ENCODE measurements at places on chromosomes 12 and 14.

DNA sequence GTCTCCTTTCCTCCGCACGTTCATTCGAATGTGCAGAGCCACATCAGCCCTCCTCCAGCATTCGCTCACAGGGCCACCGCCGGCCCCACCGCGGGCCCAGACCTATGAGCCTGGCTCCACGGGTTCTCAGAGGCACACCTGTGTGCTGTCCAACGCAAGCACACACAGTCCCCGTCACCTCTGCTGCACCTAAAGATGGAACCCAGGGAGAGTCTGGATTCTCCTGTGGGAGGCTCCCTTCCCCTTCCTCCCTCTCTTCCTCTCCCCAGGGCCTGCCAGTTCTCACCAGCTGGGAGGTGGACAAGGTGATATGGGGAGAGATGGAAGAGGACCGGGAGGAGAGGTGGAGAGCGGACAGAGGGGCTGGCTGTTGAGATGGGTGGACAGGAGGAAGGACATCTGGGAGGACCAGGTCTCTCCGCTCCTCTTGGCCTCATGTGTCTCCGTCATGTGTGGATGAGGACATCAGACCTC is 4.9 kb upstream of the AQP6 start:
- DNase-seq = no peak

- no peak for DNase-seq
Observed at GRCh38 chr12:119011231-119011630, 29.9 kb downstream of the SRRM4 start.

GRCh38 chr14:95458459-95458858 is 58.0 kb downstream of the SYNE3 start:
- DNase-seq = no peak

GRCh38 chr14:103755060-103755459 is 39.5 kb downstream of the ZFYVE21 start:
- DNase-seq = no peak

- DNase-seq = no peak
Observed at GRCh38 chr12:127770118-127770517, 496.9 kb upstream of the TMEM132C start.

DNA sequence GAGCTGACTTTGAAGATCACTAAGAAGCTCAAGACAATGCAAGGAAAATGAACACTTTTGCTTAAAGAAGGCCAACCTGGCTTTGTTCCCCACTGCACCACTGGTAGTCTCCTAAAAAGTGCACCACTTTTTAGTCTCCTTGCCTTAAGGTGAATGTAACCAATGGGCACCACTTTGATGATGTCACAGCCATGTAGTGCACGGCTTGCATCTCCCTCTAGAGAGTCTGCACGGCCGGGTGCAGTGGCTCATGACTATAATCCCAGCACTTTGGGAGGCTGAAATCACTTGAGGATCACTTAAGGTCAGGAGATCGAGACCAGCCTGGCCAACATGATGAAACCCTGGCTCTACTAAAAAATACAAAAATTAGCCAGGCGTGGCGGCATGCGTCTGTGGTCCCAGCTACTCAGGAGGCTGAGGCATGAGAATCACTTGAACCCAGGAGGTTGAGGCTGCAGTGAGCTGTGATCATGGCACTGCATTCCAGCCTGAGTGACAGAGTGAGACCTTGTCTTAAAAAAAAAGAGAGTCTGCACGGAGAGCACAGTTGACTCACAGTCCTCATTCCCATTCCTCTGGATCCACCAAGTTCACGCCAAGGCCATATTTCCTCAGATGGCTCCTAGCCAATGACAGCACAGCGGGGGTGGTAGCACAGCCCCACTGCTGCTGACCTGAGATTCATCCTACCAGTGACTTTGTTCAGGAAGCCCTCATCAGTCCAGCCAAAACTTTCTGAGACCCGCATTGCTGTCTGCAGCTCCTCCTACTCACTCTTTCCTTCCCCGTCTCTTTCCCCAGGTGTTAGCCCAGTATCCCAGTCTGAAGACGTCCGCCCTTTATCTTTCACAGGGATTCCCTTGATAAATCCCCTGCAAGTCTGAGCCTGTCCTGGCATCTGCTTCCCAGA is 16.5 kb upstream of the IFT81 start:
- no peak for DNase-seq

- DNase-seq = no peak
Observed at GRCh38 chr12:11753150-11753499, 103.7 kb downstream of the ETV6 start.

DNA sequence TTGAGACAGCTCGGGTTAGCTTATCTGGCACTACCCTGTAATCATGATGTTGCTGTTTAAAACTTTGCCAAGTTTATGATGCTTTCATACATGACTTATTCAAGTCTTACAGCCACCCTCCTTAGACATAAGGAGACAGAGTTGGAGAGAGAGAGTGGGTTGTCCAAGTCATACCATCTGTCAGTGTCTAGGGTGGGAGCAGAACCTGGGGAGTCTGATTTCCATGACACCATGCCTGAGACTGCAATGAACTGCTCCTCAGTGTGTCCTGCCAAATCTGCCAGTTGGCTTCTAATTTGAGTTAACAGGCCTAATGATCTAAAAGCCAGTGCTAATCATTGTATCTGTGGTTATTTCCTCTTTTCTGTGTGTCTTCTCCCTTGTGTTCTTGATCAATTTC is 43.7 kb upstream of the PHC1 start:
- DNase-seq = no peak

GRCh38 chr12:10354502-10354901 is 35.3 kb downstream of the KLRK1 start:
- DNase-seq = no peak

DNA sequence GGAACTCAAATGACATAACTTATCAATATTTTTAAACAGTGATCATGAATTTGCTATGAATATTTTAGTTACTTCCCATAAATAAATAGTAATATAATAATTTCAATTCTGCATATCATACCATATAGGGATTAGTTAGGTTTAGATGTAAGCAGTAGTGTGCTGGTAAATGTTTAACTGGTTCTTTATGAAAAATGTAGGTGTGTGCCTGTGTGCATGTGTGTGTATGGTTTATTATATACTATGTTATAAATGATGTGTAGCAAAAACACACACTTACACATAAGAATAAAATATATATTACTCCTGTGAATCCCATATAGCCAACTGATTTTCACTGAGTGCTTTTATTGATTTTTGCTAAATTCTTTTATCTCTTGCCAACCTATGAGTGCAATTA is 14.0 kb upstream of the BHLHE41 start:
- no peak for DNase-seq

DNA sequence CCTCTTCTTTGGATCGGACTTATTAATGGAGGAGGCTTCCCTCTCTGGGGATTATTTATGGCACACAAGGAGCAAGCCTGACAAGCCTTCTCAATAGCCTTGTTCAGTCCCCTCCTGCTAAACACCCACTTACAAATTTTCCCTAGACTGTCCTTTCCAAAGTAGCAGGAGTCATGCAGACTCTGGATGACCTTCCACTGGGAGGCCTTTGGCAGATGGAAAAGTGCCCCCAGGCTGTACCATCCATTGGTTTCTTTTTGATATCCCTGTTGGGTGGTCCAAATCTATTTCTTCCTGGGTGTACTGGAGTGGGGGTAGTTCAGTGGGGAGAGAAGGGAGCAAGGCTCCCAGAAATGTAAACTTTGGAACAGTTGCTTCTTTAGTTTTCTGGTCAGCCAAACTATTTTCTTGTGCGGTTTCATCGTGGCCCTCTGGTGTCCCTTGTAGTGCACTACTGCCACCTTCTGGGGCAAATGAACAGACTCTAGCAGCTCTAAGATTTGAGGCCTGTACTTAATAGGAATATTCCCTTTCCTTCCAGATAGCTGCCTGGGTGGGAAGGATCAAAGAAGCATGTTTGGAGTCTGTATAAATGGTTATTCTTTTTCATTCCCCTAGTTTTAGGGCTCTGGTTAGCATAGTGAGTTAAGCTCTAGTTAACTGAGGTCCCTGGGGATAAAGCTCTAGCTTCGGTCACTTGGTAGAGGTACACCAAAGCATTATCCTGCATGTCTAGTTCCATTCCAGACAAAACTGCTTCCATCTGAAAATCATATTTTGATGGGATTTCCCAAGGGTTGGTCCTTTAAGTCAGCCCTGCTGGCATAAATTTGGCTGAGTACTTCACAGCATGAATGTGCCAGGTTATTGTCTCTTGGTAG is 409.5 kb downstream of the SLC6A15 start:
- DNase-seq = peak; percentile 34

DNA sequence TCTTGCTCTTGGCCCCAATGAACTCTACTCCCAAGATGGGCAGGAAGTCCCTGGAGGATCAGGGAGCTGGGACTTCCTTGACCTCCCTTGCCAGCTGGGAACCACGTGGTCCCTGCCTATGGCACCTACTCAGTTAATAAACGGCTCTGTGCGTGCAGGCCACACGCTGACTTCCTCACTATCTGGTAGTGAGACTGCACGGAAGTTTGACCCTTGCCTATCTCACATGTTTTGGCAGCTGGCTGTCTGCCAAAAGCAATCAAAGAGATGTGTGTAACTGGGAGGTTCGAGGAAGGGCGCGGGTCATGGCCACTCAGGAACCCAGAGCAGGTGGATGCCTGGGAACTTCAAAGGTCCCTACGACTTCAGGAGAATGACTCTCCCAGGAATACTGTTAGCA is 57.9 kb downstream of the RFLNA start:
- no peak for DNase-seq

- no peak for DNase-seq
Observed at GRCh38 chr12:72072592-72073212, 134.1 kb downstream of the TPH2 start.

DNA sequence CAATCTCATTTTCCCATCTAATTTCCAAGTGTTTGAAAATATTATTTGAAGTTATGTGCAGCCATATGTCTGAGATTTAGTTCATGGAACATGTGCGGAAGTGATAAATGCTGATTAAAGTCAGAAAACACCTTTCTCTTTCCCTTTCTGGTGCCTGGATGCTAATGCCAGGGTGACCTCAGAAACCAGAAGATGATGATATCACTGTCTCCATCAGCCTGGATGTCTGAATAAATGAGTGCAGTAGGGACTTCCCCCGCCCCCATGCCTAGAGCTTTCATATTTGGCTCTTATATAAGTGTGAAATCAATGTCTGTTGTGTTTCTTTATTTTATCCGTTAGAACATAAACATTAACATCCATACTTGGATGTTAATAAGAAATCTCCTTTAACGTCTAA is 261.9 kb upstream of the LRIG3 start:
- no peak for DNase-seq

DNA sequence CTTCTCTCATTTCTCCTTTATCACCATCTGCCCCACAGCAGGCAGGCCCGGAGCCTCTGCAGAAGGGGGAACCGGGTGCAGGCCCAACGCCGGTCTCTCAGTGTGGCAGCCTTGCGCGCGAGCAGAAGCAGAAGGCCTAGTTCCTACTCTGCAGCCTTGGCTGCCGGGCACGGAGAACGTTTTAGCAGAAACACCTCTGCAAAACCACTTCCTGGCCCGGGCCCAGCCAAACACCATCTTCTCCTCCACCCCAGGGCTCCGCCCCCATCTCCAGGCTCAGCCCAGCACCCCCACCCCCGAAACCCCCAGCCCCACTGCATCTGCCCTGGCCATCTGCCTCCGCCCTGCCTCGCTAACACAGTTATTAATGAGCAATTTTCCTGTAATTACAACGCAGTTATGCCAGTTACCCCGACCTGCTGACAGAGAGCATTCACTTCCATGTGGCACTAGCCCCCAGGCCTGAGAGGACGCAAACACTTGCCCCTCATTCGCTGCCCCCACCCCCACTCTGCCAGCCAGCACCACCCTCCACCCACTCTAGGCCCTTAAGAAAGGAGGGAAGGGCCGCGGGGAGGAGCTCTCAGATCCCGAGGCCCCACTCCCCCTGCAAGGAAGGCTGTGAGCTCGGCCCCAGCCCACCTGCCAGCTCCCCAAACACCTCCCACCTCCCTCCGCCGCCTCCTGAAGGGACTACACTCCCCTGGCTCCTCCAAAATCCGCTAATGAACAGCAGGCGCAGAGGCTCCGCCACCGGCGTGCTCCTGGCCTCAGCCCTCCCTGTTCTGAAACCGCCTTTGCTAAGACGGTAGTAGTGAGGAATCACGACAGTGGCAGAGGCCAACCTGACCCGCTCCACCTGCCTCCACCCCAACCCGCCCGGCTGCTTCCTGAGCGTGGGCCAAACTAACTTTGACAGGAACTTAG is 44.7 kb upstream of the FBRSL1 start:
- peak; percentile 69 for DNase-seq

Measured in NCI-H1694 (cell line).